Cerebellar nuclear complex (tissue), 1 donor: ENCODE measurements at places on chromosomes 13 and 19.

GRCh38 chr19:1906985-1907562, 1.9 kb downstream of the ADAT3 start:
- no peak for DNase-seq

DNA sequence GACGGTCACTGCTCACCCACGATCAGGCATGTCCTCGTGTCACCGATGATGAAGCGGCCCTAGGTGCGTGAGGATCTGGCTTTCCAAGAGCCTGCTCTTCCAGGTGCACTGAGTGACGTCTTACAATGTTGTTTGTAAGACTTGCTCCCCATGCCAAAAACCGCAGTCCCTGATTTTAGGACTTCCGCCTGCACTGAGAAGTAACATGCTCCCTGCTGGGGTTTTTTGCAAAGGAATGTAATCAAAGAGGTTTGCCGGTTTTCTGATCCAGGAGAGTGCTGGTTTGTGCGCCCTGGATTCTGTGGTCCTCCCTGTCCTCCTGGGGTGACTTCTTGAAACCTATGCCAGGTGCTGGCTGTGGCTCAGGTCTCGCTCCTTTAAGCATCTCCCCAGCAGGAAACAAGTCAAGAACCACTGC, 38.8 kb downstream of the MYO9B start:
- DNase-seq = no peak

DNA sequence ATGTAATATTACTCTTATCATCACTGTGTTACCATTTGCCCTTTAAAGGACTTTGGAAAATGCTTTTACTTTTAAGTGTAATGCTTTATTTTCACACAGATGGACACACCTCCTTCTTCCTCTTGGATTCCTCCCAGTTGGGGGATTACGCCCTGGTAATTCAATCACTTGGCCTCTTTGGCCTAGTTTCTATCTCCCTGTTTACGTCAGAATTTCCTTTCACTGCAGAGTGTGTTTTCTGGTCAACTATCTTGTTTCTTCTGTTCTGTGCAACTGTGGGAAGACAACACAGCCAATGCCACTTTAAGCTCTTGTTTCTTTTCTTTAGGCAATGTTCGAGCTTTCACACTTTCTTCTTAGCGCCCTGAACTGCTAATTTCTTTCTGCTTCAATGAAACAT, 257.3 kb upstream of the MAB21L1 start:
- no peak for DNase-seq

DNA sequence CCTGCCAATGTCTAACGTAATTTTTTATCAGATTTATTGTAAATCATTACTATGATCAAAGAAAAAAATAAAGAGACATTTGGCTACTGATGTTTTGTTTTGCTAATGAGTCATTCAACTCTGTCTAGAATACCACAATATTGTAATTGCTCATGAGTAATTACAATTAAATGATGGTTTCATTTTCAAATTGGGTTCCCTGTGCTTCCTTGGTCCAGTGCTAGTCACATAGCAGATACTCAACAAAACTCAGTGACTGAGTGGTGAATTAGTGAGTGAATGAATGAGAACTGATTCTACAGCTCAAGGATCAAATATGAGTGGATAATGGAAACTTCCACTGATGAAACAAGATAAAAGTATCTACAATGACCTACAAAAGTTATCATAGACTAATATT, 304.7 kb downstream of the POU4F1 start:
- DNase-seq = no peak

DNA sequence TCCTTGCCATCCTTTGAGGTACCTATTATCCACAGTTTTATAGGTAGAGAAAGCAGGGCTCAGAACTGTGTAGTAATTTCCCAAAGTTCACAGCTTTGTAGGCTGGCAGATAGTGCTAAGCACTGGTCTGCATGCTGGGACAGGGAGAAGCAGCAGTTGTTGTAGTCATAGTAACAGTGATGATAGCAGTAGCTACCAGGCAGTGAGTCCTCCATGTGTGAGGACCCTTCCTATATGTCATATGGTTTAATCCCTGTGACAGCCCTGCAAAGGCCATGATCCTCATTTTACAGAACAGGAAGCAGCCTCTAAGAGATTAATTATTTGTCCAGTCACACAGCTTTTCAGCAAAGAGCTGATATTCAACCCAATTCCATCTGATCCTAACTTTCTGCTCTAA, 21.0 kb downstream of the SERP2 start:
- DNase-seq = no peak

DNA sequence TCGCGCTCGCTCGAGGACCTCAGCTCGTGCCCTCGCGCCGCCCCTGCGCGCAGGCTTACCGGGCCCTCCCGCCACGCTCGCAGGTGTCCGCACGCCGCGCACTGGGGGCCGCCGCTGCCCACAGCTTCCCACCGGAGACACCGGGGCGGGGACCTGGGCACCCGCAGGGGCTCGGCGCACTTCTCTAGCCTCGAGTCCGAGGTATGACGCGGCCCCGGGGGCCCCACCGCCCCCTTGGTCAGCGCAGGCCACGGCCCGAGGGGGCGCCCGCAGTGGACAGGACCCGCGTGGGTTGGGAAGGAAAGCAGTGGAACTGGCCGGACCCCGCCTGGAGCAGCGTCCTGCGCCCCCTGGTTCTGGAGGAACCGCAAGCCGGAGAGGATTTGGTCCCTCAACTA, 2.1 kb upstream of the GRWD1 start:
- no peak for DNase-seq

GRCh38 chr19:33865306-33865705, 68.6 kb downstream of the KCTD15 start:
- no peak for DNase-seq

DNA sequence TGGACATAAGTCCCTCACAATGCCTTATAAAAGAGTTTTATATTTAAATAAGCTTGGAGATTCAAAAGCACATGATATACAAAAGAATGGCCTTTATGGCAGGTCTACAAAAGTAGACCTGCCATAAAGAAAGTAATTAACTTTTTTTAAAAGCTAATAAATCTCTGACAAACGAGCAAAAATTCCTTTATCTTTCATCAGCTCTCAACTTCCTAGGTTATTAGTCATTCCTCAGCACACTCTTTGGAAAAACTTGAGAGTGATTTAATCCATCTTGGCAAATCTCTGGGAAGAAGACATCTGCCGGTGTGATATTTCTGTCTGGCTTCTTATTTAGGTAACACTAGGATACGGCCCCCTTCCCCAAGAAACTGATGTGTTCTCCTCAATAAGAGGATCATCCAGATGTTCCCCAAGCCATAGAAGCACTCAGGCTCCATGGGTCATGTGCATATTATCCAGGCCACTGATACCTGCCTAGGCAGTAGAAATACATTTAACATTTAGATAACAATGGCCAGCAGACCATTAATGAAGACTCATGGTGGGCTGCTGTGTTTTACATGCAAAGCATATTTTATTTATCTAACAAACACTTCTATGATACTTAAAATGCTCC, 372.7 kb downstream of the LIG4 start:
- no peak for DNase-seq

GRCh38 chr13:109667056-109667455, 119.3 kb downstream of the IRS2 start:
- no peak for DNase-seq

DNA sequence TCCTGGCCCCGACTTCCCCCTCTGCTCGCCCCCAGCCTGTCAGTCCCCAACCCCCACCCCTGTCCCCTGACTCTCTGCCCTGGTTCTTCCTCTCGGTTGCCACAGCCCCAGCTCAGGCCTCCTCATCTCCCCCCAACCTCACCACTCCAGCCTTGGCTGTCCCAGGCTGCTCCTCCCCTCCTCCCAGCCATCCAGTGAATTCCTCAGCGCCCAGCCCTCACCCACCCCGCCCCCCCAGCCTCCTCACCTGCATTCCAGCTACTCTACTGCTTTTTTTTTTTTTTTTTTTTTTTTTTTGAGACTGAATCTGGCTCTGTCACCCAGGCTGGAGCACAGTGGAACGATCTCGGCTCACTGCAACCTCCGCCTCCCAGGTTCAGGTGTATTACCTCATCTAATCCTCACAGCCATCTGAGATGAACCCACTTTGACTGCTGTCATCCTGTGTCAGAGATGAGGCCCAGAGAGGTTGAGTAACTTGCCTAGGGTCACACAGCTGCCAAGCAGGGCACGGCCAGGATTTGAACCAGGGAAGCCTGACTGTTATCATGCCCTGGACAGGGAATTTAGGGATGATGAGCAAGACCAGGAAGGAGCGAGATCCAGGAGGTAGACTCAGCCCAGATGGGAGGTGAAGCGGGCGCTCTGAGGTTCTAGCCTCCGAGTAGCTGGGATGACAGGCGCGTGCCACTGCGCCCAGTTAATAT, 2.6 kb downstream of the SULT2B1 start:
- no peak for DNase-seq

DNA sequence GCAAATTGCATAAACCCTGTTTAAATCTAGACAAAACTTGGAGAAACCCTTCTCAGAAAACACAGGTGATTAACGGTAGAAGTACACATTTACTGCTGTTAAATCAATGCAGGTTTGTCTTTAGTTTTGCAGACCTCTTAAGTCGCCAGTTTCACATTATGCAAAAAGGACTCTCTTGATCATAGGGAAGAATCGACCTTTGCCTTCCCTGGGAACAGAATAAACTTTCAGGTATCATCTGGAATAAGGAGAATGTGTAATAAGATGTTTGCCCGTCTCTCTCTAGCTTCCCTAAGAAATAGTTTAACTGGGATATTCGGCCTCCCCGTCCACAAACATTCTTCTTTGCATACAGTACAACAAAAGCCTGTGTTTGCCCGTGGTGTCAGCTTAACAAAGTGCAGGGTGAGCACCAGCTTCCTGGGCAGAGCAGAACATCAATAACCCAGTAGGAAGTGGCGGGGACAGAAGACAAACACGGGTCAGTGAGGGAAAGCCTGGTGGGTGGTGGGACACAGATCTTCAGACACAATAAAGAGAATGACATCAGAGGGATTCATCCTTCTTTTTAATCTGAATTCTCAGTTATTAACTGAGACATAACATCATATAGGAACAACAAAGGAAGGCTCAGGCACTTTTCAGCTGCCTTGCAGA, 1077.7 kb upstream of the SLC10A2 start:
- DNase-seq = no peak

GRCh38 chr13:94886191-94886590, 173.8 kb upstream of the SOX21 start:
- no peak for DNase-seq

- no peak for DNase-seq
Observed at GRCh38 chr13:49954674-49955455, 18.7 kb upstream of the SPRYD7 start.

DNA sequence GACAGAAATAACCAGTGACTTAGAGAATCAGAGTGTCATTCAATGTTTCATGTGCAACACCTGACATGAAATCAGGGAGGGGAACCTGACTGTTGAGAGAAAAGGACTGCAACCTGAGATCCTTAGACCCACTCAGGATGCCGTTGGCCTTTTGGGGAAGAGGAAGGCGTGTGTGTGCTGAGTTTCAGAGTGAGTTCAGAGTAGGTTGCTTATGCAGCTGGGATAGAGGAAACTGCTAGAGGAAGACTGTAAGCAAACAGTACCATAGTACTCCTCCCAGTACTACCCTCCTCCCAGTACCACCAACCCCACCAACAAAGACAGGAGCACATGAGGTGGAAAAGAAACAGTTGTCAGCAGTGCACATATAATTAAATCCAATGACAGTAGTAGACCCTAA, 63.7 kb downstream of the KL start:
- DNase-seq = no peak

GRCh38 chr19:32662186-32662585, 12.8 kb downstream of the ANKRD27 start:
- DNase-seq = no peak

- DNase-seq = no peak
Observed at GRCh38 chr19:32415669-32416068, 10.1 kb downstream of the DPY19L3 start.

DNA sequence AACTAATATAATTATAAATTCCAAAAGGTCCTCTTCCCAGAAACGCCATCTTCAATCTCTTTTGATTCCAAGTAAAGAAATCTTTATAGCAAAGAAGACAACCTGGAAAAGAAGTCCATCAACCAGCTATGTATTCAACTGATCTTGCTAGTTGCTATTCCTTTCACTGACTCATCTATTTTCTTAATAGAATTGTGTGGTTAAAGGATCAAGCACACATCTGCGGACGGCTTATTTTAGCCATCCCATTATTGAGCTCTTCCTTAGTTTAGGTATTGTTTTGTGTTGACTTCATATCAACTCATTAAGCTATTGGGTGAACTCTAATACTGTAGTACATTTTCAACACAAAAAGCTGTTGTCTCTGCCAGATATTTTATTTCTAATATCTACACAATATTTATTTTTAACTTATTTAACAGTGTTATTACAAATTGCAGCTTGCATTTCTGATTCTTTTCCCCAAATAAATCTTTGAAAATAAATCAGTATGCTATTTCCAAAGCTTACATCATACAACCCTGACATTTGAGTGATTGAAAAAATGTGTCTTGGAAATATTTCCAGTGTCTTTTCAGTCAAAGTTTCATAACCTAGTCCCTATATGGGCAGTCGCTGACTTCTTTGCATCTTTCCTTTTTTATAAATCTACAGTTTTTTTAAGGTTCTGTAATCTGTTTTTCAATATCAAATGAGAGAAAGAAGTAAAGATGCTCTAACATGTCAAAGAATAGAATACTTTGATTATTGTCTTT, 158.8 kb upstream of the SPRY2 start:
- no peak for DNase-seq

DNA sequence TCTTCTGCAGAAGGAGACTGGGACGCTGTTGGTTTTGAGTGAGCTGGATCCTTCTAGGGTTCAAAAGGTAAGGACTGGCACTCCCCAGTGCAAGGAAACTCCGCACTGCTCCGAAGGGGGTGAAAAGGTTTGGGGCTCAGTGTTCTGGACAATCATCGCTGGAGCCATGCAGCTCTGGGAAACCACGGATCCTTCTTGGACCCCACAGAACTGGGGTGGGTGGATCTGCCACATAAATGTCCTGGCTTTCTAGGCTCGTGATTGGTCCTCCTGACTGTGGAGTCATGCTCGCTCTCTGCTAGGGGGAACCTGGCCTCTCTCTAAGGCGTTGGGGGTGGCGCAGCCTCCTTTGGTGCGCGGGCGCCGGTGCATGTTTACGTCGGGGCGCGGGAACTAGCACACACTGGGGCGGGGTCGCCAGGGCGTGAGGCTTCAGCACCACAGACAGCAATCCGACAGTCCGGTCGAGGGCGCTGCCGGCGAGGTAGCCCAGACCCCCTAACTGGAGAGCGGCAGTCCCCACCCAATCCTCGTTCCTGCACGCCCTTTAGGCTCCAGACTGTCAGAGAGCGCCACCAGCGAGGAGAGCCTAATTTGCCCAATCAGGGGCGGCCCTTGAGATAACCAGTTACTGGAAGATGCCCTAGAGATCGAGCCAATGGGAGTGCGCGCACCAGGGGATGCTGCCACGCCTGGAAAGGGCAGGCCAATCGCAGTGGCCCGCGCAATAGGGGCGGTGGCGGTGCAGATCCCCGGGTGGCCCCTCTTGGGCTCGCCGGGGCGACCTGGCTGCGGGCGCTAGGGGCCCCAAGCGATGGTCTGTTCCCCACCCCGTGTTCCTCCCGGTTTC, 913 bp upstream of the ELAVL3 start:
- peak; percentile 98 for DNase-seq

- DNase-seq = no peak
Observed at GRCh38 chr13:41459432-41460073, 2.2 kb downstream of the RGCC start.

GRCh38 chr13:43758834-43759233, 27.9 kb downstream of the ENOX1 start:
- DNase-seq = no peak

GRCh38 chr13:113634279-113635047, 23.5 kb downstream of the ATP4B start:
- DNase-seq = no peak
